ENCODE measurements at places on chromosomes 6 and 20. TPM values are rescaled to one million over a fixed set of nuclear protein-coding genes. Genes with fewer than 3 reads are reported as not detected.

DNA sequence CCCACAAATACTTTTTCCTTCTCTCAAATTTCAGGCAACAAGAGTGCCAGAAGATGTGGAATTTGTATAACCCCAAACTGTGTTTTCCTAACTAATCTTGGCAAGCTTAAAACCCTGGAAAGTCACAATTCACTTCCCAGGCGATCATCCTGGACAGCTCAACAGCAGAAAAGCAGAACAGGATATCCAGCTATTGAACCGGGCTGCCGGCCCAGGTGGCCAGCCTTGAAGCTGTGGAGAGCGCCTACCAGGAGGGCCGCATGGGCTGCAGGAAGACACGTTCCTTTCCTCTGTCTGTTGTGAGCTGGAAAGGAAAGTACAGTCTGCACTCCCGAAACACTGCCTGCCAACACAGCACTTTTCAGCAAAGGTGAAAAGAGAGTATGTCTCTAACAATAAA, 719.7 kb upstream of the MARCKS start:
- DNase-seq, result no peak

- DNase-seq, result no peak
Observed at GRCh38 chr6:148983101-148983761, 236.4 kb downstream of the UST start.

- no peak for DNase-seq
Observed at GRCh38 chr6:17091122-17091521, 10.7 kb upstream of the STMND1 start.

DNA sequence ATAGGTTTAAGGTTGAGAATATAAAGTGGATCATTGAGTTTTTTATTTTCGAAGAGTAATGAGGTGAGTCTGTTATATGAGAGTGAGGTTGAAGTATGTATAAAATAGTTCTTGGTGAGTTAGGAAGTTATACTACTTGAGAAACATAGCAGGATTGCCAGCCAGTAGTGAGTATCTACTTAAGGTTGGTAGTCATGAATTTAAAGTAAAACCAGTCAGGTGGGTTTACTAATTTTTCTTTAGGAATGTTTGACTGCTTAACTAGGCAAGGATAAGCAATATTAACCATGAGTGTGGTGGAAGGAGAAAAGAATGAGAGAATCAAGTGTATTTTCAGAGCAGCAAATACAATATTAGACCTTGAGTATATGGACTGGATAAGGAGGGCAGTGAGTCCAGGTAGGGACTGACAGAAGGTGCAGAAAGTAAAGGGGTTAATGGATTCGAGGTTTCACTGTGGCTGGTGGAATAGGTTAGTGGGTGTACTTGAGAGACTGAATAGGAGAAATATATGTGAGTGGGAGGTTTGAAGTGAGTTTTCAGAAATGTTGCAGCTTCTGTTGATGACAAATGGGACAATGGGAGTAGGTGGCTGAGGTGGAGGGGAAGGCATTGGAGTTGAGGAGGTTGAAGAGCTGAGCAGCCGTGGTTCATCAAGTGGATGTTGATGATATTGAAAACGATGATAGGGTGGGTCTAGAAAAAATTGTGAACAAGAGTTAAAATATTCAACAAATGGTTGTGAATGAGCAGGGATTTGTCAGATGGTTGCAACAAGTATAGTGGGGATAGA, 232.5 kb upstream of the ASCC3 start:
- no peak for DNase-seq

GRCh38 chr6:62150048-62150663, 135.9 kb downstream of the KHDRBS2 start:
- DNase-seq, result no peak

DNA sequence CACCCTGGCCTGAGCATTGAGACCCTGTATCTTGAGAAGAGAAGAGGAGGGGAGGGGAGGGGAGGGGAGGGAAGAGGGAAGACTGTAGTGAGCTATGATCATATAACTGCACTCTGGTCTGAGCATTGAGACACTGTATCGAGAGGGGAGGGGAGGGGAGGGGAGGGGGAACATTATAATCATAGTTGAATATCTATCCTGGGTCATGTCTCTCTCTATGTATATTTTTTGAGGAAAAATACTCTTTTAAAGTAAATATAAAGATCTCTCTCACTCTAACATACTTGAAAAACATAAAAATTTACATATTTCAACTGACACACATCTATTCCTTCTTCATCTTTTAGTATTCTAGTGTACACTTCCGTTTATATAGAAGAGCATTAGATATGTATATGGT, 431.0 kb downstream of the CDKAL1 start:
- DNase-seq, result no peak

DNA sequence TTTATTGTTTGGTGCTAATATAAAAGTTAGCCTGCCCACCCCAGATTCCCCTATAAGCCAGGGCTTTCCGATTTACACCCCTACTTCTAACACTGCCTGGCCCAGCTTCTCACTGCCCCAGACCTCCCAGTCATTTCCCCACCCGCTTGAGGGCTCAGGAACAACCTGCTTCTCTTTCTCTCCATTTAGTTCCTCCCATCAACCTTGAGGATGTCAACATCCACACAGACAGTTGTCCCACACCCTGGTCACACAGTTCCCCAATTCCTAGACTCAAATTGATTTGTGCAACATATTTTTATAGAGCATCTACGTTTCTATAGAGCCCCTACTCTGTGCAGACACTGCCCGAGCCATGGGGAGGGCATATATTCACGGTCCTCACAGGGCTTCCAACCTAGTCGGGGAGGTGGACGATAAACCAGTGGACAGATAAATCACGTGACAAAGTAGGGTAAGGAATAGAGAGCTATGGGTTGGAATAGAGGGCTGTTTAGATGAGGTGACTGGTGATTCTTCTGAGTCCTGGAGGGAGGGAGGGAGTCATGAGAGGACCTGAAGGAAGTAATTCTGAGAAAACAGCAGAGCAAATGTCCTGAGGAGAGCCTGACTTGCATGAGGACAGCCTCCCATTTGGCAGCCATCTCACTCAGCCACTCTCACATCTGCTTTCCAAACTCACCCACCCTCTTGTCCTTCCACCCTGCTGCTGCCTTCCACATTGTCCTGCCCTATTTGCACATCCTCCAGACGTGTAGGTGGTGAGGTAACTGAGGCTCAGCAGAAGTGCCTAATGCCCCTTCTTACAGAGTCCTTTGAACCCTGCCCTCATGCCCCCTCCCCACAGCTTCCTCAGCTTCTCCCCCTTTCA, 6.3 kb downstream of the GABRR2 start:
- no peak for DNase-seq

GRCh38 chr6:52975580-52975979, 19.5 kb downstream of the GSTA4 start:
- no peak for DNase-seq

DNA sequence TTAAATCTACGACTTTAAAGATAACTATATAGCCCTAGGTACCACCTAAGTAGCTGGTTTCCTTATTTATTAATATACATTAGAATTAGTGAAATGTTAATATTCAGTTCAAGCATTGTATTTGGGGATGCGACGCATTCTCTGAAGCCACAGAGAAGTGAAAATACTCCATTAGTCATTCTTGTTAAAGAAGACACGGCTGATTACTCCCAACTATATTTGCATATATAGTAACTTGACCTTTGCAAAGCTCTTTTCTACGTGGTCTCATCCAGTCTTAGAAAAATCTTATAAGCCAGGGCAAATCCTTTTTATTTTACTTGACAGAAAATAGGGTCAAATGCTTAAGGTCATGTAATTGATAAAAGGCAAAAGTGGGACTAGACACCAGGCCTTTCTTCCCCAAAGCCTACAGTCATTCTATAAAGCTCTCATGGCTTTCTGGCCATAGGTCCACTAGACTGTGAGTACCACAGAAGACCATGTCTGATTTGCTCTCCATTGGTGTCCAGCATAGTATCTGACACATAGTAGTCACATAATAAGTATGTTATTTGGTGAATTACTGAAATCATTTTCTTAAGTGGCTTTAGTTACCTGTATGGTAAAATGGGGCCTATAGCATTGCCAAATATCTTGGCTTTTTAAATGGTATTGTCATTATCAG, 11.3 kb downstream of the ZHX3 start:
- no peak for DNase-seq

DNA sequence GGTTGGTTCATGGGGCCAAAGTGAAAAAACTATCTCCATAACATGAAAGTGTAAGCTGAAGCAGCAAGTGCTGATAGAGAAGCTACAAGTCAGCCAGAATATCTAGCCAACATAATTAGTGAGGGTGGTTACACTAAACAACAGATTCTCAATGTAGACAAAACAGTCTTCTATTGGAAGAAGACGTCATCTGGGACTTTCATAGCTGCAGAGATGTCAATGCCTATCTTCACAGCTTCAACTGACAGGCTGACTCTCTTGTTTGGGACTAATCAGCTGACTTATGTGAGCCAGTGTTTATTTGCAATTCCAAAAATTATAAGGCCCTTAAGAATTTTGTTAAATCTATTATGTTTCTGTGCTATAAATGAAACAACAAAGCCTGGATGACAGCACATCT, 63.2 kb downstream of the GMDS start:
- DNase-seq, result no peak

- no peak for DNase-seq
Observed at GRCh38 chr6:15930207-15930606, 198.7 kb upstream of the MYLIP start.

DNA sequence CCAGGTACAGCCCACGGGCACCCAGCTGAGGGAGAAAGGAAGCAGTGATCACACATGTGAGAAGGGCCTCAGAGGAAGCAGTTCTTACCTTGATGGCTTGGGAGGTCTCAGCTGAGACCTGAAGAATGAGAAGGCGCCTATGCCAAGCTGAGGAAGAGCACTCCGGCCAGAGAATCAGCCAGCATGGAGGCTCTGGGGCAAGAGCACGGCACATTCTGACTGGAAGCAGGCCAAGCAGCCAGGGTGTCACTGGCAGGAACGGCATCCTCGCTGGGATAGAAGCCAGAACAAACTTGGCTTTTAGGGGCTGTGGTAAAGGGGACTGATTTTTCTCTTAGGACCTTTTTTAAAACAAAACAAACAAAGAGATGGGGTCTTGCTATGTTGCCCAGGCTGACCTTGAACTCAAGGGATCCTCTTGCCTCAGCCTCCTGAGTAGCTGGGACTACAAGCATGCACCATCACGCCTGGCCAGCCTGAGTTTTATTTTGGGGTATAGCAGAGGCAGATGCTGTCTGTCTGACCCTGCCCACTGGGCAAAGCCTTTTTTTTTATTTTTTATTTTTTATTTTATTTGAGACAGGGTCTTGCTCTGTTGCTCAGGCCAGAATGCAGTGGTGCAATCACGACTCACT, 17.6 kb downstream of the GHRH start:
- DNase-seq, result no peak

DNA sequence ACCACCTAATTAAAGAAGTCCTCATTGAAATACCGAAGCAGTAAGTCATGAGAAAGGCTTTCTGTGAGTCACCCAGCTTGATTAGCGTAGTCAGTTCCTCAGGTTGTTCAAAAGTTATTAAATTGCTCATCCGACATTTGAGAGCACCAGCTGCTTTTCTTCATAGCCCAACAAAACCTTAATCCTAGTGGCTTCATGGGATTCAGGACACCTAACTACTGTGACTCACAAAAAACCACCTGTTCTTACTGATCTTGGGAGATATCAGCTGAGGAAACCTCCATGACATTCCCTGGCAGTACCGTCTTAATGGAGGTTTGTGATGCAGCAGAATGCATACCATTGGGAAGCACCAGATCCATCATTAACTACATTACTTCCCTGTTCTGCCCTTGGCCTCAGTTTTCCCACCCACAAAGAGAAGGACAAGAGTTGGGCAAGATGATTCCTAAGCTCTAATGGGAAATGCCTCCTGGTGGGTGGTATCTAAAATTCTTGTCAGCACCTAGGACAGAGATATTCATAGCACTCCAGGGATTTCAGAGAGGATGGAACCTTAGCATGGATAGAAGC, 103.8 kb downstream of the KHDC1L start:
- no peak for DNase-seq

Gene TNNC2
- not detected for total RNA-seq

Gene ALDH8A1
- total RNA-seq, result 3.3 TPM

Gene AIF1
- 6.9 TPM for total RNA-seq

Gene PRKN
- total RNA-seq, result 6.1 TPM

Gene ARMH2
- total RNA-seq, result not detected

Gene ADAM33
- total RNA-seq, result 2.4 TPM
